Bronchial epithelial cell (primary cell): ENCODE measurements at places on chromosomes 16 and 17.

GRCh38 chr17:15411384-15412198 is 55.8 kb downstream of the CDRT4 start:
- no peak for DNase-seq

DNA sequence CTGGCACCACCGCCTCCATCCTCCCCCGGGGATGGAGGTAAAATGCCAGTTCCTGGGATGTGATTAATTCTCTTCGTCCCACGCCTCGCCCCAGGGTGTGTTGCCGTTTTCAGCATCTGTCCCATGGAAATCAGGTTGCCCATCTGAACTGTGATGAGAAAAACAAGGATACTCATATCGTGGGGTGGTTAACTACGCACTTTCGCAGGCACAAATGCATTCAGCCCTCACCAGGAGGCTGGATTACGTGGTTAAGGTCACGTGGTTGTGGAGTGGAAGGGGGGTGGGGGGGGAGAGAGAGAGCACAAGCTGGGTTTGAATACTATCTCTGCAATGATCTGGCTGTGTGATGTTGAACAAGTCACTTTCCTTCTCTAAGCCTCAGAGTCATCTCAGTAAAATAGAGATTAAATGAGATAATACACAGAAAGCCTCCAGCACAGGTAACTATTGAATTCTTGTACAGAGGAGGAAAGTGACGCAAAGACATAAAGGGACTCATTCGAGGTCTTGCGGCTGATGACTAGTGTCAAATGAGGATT is 74.7 kb downstream of the BMERB1 start:
- DNase-seq: no peak

DNA sequence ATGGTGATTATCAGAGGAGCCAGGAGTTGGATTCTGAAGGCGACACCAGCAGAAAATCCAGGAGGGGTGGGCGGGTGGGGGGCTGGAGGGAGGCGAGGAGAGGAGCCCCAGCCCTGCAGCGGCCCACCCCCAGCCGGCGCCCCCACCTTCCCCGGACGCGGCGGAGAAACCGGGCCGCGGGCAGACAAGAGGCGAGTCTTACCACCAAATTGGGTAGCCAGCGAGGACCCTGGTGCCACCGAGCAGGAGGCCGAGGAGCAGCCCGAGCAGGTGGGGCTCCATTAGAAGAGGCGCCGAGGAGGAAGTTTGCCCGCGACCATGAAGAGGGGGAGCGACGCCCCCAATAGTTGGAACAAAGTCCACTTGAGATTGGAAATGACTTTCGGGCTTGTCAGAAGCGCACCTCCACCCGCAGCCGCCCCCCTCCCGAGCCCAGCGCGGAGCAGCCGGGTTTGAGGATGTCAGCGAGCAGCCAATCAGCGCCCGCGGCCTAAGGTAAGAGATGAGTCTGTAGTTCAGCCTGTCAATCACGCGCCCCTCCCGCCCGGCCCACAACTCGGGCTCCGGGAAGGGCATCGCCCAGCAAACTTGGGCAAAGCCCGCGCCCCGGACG is at the start of gene WNT3:
TSS of gene WNT3 (minus strand) at position 377 of the 613 bp plus-strand sequence. CDS start at position 282, 95 bp downstream.
- DNase-seq: no peak

GRCh38 chr17:42296012-42296411 is 7.7 kb downstream of the STAT5A start:
- no peak for DNase-seq

DNA sequence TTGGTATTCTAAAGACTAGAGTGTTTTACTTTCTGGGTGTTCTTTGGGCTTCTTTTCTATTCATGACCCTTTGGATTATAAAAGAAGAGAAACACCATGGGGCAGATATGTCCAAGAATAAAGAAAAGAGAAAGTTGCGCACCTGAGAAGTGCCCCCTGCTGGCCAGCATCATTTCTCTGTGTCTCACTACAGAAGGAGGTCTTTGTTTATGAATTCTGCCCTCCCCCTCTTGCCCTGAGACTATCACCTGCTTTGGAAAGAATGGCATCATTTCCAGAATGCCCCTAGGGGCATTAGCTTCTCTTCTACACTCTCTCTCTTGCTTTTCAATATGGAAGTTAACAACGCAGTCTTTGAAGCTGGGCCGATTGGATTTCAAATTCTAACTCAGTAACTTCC is 45.0 kb downstream of the CDH13 start:
- DNase-seq: no peak

GRCh38 chr16:55502801-55503366 is 6.0 kb upstream of the LPCAT2 start:
- no peak for DNase-seq

- no peak for DNase-seq
These were observed 8.5 kb downstream of the IRX3 start for GRCh38 chr16:54277845-54278703.

- DNase-seq: no peak
These were observed 136.9 kb downstream of the BANP start for GRCh38 chr16:88088161-88088581.

DNA sequence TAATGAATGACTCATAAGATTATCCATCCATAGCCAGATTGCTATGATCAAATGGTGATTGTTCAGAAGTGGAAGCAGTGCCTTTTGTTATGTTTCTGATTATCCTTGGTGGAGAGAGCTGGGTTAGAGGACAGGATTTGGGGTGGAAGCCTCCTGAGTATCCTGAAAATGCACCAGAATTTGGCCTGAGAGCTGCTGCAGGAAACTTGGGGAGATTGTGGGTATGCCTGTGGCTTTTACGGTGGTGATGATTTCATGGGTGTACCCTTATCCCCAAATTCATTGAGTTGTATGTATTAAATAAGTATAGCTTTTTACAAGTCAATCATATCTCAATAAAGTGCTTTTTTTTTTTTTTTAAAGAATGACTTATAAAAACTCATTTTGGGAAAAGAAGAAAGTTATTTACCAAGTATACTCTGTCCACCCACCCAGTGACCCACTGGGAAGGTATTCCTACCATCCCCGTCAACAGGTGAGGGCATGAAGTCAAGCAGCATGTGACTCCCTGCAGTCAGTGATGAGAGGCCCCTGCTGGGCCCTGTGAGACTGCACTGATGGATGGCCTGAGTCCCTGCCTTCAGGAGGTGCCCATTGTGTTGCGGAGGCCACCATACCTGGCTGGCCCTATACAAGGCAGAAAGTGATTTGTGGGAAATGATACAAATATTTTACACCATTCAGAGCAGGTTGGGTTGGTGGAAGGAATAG is 28.4 kb downstream of the NKD1 start:
- no peak for DNase-seq

- no peak for DNase-seq
These were observed 31.5 kb downstream of the MXRA7 start for GRCh38 chr17:76679239-76679638.

DNA sequence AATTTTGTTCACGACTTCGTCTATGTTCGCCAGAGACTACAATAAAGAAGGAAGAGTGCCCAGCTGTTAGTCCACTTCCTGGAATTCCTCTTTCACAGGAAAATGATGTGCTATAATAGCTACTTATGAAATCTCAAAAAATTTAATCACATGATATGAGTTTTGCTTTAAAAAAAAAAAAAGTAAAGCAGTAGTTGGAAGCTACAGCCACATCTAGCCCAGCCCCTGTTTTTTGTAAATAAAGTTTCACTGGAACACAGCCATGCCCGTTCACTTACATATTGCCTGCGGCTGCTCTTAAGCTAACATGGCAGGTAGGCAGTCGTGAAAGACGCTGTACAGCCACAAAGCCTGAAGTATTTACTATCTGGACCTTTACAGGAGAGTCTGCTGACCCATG is 15.3 kb downstream of the VPS53 start:
- no peak for DNase-seq
